CD4-positive, alpha-beta T cell treated with Interferon alpha-2 for 1 hour (primary cell): ENCODE measurements at places on chromosomes 3 and 15.
A peak's percentile ranks its signal among the peaks of the same experiment; 100 is the strongest.

- no peak for DNase-seq
These were observed 187.6 kb downstream of the NLGN1 start for GRCh38 chr3:173584838-173585831.

GRCh38 chr15:85689729-85690128 is 105.0 kb downstream of the KLHL25 start:
- DNase-seq = peak; percentile 86

DNA sequence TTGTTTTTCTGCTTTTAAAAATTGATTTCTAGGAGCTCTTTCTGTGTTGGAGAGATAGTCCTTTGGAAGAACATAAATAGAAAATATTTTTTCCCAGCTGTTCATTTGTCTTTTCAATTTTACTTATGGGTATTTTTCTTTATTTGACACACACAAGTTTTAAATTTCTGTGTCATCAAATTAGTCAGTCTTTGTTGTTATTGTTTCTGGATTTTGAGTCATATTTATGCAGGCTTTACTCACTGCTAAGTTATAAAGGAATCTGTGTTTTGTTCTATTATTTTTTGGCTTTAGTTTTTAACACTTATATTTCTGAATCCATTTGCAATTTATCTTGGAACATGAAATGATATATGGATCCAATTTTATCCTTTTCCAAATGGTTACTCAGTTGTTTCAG is 5.9 kb upstream of the GHSR start:
- DNase-seq = no peak

- DNase-seq = no peak
These were observed 22.2 kb downstream of the TMEM212 start for GRCh38 chr3:171865191-171865865.

GRCh38 chr3:183369627-183370026 is 58.8 kb downstream of the MCF2L2 start:
- no peak for DNase-seq

DNA sequence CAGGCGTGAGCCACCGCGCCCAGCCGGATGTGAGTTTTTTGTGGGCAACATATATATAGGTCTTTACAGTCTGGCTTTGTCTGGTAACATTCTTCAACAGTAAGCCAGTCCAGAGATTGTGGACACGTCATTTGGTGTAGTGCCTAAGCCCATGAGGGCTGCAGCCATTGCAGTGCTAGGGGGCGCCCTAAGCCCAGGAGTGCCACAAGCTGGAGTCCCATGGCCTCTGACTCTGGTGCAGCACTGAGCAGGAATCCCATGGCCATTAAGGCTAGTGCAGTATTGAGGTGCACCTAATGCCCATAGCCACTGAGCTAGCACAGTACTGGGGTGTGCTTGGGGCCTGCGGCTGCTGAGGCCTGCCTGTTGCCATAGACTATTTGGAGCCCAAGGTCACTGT is 136.4 kb upstream of the NDN start:
- no peak for DNase-seq

DNA sequence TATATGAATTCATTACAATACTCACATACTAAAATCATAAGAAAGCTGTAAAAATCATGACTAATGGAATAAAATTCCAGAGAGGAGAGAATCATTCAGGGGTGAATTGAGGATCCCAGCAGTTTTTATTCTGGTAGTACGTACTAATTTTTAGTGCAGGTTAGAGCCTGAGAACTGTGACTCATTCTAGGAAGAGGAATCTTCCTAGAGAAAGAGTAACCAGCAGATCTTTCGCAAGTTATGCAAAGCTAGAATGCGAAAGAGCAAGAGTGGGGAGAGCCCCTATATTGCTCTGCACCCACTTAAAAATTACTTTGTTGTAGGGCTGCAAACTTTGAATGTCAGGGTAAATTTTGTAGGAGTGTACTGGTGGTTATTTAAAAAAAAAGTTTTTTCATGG is 303.6 kb upstream of the ARPP21 start:
- no peak for DNase-seq

GRCh38 chr3:72889310-72890165 is 1.7 kb downstream of the GXYLT2 start:
- DNase-seq = no peak

DNA sequence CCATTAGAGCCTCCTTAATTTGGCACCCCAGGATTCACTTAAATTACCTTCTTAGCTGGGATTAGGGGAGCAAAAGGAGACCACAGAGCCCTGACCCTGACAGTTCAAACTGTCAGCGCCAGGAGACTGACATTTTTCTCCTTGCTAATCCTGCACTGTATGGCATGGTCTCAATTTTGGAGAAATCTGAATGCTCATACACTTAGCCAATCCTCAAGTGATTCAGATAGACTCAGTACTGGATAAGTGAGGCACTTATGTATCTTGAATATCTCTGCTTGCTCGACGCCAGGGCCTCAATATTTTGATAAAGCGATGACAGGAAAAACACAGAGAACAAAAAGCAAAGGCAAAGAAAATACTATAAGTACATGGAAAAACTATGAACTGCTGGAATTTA is 375.9 kb upstream of the WNT5A start:
- no peak for DNase-seq

DNA sequence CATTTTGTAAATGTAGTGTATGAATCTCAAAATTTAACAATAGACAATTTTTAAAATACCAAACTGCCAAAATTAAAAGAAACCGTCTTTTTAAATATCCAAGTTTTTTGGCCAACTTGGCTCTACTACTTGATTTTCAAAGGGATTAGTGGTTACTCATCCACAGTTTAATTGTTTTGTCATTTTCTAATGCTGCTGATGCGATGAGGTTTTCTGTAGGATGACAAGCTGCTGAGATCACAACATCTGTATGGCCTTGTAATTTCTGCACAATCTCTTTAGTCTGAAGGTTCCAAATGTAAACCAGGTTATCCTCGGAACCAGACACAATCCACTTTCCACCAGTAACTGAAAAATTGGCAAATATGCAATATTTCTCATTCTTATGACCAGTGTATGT is 1.5 kb downstream of the WDR5B start:
- DNase-seq = no peak

DNA sequence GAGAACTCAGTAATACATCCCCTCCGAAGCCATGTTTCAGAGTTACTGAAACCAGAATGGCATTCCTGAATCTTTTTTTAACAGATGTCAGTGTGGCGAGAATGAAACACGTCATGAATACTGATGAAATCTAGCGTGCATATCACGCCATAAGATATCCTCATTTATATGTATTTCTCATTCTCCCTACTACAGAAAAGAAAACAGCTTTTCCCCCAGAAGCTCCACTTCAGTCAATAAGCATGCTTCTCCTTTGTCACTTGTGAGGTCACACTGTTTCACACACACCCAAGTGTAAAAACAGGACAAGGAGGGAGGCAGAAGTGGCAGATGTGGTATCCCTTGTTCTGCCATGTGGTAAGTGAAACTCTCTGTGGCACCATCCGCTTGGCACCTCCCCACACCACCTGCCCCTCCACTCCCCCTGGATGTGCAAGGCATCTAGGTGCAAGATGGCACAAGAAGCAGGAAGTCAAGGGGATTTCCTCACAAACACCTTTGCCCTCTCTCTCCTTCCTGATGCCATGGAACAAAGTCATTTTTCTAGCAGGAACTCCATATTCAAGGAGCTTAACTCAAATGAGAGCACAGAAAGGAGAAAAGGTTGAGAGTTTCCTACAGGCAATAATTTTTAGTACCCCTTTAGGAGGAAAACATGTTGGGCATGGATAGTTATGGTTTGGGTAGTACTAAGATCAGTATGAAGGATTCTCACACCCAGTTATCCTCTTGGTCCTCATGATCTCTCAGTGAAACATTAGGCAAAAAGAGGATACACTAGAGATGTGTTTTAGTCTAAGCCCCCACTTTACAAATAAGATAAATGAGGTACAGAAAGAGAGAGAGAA is 47.5 kb upstream of the FRMD4B start:
- DNase-seq = no peak

GRCh38 chr3:39978308-39978707 is 168.9 kb downstream of the MYRIP start:
- DNase-seq = no peak

- DNase-seq = no peak
These were observed 14.5 kb downstream of the LAMP3 start for GRCh38 chr3:183148056-183148455.

GRCh38 chr15:56371495-56372147 is 6.4 kb downstream of the TEX9 start:
- no peak for DNase-seq

GRCh38 chr15:78394981-78395616 is 42.9 kb upstream of the IREB2 start:
- no peak for DNase-seq

GRCh38 chr3:29412110-29412509 is 131.2 kb downstream of the RBMS3 start:
- no peak for DNase-seq

GRCh38 chr15:89196994-89197393 is 24.4 kb downstream of the RLBP1 start:
- no peak for DNase-seq

DNA sequence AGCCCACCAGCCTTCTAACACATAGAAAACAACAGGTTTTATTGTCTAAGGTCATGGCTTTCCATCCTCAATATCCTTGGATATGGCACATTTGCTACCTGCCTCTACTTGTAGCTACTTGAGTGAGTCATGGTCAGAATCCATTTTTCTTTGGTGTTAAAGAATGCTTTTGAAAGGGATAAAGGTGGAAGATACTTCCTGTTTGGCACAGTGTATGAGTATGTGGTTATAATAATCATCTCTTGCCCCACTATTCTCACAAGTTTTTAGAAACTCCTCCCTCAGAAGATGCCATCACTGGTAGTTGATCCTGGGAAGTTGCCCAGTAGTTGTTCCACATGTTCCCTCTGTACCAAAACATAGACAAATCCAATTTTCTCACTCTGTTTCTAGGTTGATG is 508.6 kb upstream of the IL12A start:
- DNase-seq = no peak

DNA sequence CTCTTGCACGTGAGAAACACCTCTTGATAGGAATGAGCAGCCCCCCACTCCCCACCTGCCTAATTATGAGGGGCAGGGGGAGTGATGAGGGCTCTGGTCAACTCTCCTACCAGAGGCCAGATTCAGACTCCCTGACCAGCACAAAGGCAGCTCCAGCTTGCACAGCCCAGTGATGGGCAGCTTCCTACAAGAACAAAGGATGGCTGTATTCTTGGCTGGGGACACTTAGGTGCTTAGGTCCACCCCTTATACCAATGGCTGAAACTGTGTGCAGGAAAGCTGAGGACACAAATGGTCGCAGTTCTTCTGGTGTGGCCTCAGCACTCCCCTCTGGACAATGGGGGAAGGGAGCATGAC is 81.8 kb downstream of the IQSEC1 start:
- no peak for DNase-seq

DNA sequence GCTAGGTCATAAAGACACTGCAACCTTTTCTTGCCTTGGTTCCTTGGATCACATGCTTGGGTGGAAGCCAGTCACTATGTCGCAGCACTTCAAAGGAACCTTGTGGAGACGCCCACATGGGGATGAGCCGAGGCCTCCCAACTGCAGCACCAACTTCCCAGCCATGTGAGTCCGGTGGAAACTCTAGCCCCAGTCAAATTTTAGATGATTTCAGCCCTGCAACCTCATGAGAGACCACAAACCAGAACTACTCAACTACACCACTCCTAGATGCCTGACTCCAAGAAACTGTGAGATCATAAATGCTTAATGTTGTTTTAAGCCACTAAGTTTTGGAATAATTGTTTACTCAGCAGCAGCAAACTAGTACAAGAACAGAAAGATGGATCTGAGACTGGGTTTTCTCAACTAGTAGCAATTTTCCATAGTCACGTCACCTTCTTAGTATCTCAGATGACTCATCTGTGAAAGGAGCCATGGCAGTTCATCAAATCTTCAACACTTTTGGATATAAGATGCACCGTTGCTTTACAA is 86.5 kb downstream of the MB21D2 start:
- no peak for DNase-seq

DNA sequence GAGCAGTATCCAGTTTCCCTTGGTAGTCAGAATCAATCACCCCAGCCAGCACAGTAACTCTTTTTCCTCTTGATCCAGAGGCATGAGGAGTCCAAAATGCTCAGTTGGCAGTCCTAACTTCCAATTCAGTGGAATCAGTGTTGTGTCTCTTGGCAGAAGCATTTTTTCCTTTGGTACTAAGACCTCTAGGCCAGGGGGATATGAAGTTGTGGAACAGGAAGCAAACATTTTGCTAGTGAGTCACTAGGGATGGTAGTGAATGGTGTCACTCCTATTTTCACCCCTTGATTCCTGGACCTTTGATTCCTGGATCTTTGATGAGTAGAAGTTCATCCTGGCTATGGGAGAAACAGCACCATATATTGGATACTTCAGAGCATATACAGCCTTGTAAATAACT is 70.5 kb upstream of the ALDH1A3 start:
- no peak for DNase-seq

- no peak for DNase-seq
These were observed 53.1 kb downstream of the DNASE1L3 start for GRCh38 chr3:58157700-58158099.

- DNase-seq = no peak
These were observed 3.5 kb upstream of the ITGB5 start for GRCh38 chr3:124890573-124891190.

GRCh38 chr3:119536757-119537156 is 22.7 kb downstream of the CD80 start:
- DNase-seq = no peak

DNA sequence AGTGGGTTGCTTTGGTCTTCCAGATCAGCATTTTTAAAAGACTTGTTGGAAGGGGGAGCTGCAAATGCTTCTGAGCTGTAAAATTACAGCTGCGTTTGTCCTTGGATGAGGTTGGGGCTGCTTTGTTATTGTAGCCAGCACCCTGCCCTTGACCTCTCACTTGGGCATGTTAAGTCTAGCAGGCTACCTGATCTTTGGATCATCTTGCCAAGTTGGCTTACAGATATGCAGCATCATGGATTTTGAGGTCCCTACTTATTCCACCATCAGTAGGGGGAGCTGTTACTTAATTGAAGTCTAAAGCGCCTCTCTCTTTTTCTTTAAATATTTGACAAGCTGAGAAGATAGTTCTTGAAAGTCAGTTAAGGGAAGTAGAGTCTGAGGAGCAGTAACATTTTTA is 793.0 kb downstream of the MCTP2 start:
- no peak for DNase-seq

DNA sequence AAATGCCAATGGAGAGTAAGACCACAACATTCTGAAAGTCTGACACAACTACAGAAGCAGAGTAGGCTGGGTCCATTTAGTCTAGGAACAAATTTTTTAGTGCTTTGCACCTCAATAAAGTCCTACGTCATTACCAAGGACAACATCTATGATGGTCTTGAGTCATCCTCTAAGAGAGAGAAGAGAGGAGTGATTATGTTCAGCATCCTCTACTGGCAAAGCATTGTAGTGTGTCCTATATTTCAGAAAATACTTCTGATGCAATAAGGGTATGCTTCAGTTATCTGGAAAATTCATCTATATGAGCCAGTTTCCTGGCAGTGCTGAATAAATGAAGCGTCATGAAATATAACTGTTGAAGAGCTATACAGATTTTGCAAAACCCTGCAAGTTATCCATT is 95.6 kb downstream of the P2RY1 start:
- DNase-seq = no peak

DNA sequence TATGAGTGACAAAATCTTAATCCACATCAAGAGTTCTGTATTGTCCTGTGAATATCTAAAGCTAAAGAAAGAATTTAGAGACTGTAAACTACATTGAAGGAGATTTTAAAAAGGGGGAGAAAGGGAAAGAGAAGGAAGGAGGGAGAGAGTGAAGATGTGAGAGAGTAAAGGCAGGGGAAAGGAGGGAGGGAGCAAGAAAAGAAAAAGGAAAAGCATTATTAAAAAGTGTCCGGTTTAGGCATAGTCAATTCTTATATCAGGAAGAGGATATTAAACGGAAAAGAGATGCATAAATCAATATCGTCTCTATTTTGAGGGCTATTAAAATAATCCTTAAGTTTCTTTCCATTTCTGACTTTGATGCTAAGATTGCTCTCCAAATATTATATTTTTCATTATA is 332.1 kb downstream of the ROBO2 start:
- no peak for DNase-seq
